ENCODE measurements at places on chromosomes 6 and 20.

GRCh38 chr6:11976489-11976888, 35.6 kb upstream of the HIVEP1 start:
- DNase-seq = no peak

GRCh38 chr6:3278691-3279090, 19.9 kb downstream of the PSMG4 start:
- DNase-seq = no peak

DNA sequence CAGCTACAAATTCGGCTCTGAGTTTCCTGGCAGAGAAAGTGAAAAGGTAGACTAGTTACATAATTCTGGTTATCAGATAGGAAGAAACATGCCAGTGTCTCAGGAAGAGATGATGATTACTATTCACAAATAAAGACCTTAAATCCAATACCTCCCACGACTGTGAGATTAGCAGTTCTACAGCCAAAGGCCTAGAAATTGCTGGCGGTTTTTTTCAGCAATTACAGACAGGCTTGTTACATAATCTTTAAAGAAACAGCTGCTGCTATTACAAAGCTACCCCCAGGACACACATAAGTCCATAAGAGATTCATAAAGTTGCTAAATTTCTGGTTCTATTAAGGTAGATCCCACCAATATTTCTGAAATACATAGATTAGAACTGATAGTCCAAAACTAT, 40.2 kb downstream of the PIGU start:
- no peak for DNase-seq

DNA sequence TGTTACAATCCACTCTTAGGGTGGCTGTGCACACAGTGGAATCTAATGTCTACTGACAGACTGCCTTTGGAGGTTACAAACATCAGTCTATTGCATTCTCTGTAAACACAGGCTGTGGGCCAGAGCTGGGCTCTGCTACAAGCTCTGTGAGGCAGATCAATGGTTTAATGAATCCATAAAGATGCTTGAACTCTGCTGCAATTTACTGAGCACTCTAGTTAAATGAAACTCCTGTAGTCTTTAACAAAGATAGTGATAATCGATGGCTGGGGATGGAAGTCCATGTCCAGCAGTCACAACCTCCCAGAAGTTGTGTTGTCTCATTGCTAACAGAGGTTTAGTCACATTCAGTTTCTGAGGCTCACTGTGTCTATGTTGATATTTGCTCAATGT, 50.5 kb downstream of the SOBP start:
- no peak for DNase-seq

- DNase-seq = peak; percentile 49
Observed at GRCh38 chr6:69866351-69866769, at the start of gene COL19A1. COL19A1 (plus strand) TSS chr6:69866556; CDS start chr6:69879568, 13,012 bp downstream.

DNA sequence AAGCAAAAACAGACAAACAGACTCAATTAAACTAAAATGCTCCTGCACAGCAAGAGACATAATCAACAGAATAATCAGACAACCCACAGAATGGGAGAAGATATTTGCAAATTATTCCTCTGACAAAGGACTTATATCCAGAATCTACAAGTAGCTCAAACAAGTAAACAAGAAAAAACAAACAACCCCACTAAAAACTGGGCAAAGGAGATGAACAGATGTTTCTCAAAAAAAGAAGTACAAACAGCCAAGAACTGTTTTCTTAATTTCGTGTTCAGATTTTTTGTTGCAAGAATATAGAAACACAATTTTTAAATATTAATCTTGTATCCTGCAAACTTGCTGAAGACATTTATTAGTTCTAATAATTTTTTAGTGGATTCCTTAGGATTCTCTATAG, 274.1 kb downstream of the BCKDHB start:
- no peak for DNase-seq

GRCh38 chr6:113094779-113095178, 747.6 kb downstream of the RFPL4B start:
- DNase-seq = no peak

- DNase-seq = no peak
Observed at GRCh38 chr6:143775336-143775735, 67.8 kb upstream of the LTV1 start.

DNA sequence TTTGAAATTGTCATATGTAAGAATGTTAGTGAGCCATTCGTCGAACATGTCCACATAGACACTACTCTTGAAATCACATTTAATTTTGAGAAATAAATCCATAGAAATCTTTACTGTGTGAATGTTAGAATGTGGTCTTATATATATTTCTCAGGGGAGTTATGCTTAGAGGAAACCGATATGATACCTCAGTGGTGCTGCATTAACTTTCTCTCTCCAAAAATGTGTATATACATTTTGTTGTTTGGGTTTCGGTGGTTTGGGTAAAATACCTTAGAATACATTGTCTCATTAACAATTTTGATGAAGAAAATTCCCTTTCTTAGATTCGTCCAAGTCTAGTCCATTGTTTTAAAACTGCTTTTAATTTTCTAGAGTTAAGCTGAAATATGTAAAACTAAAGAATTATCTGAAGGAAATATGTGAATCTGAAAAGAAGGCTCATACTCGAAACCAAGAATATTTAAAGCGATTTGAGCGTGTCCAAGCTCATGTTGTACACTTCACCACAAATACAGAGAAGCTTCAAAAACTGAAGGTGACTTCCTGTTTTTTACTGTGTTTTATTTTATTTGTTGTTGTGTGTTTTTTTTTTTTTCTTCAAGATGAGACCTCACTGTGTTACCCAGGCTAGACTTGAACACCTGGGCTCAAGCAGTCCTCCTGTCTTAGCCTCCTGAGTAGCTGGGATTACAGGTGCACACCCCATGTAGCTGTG, 10.3 kb downstream of the KIZ start:
- no peak for DNase-seq

DNA sequence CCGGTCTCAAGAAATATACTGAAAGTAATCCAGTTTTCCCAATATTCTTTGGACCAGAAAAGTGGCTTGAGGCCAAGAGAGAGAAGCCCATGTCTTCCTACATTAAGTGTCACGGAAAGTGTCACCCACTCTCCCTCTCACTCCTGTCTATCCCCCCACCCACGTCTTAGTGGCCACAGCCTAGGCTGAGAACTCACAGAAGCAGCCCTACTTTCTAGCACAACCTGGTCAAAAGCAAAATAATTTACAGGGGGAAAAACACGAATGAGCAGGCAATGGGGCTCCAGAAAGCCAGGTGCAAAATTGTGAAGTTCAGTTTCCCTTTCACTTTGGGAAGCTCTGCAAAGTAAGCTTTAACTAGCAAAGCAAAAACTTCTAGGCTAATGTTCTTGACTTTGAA, 118.0 kb downstream of the OPRM1 start:
- DNase-seq = no peak

DNA sequence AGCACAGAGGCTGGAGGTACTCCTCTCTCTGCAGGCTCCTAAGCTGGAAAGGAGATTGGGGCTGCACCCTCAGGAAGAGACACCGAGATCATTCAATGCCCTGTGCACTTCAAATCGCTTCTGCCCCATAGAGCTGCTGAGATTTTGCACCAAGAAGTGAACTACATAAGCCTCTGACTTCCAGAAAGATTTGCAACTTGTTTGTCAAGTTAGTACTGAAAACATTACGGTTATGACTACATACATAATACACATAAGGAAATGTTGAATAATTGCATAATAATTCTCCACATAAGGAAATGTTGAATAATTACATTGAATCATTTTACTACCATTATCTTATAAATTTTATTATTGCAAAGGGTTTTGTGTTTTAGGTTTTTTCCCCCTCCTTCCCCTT, 120.3 kb upstream of the SASH1 start:
- DNase-seq = no peak

GRCh38 chr20:25048519-25048952, 9.4 kb downstream of the ACSS1 start:
- DNase-seq = peak; percentile 32

DNA sequence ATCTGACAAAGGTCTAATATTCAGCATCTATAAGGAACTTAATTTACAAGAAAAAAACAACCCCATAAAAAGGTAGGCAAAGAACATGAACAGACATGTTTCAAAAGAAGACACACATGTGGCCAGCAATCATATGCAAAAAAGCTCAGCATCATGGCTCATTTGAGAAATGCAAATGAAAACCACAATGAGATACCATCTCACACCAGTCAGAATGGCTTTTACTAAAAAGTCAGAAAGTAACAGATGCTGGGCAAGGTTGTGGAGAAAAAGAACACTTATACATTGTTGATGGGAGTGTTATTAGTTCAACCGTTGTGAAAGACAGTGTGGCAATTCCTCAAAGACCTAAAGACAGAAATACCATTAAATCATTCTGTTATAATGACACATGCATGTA, 289.9 kb upstream of the MMS22L start:
- no peak for DNase-seq

GRCh38 chr6:39209911-39210310, 19.4 kb downstream of the KCNK5 start:
- DNase-seq = no peak

DNA sequence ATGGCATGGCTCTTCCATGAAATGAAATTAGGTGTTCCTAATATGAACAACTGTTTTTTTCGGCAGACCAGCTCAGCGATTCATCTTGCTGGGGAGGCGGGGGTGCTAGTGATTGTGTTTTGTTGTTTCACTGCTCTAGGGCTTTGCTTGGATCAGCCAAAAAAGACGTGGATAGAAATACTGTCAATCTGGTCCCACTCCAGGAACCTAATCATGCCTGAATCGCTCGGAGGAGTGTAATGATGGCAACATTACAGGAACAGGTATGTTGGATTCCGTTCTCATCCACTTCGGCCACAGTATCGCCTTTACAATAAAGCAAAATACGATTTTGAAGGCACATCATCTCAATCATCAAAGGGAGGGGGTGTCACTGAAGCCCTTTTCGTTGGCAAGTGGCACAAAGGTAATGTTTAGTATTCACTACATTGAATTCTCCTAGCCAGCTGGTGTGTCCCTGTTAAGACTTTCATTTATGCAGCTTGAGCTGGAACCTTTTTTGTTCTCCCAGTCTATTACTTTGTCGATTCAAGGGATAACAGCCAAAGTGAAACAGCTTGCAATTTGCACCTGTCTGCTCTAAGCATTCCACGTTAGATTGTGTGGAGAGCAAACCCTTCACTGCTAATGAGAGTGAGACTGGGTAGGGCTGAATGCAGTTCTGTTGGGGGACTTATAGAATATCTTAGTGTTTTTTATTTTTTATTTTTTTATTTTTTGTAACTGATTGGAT, 477.7 kb downstream of the TFAP2A start:
- DNase-seq = no peak

DNA sequence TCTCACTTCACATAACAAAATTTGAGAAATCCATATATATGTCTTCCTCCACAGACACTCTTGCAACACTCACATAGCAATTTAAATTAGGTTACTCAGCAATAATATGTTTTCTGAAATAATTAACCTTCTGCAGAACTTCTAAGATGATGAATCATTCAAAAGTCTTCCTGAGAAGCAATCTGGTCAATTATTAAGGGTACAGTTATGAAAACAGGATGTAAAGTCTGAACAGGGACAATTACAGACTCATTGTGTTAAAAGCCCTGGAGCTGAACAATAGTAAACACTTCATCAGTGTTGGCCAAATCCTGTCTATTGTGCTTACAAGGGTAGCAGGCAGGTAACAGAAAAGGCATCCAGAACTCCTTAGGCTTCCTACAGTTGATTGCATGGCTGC, 75.4 kb downstream of the FILIP1 start:
- DNase-seq = no peak

GRCh38 chr6:138572167-138572875, 73.0 kb upstream of the NHSL1 start:
- peak; percentile 81 for DNase-seq

- no peak for DNase-seq
Observed at GRCh38 chr6:148739822-148740128, 7.1 kb upstream of the UST start.

GRCh38 chr20:46681032-46681854, 8.0 kb downstream of the TP53RK start:
- DNase-seq = peak; percentile 77

- DNase-seq = no peak
Observed at GRCh38 chr20:15375836-15376235, 1038.4 kb upstream of the FLRT3 start.

DNA sequence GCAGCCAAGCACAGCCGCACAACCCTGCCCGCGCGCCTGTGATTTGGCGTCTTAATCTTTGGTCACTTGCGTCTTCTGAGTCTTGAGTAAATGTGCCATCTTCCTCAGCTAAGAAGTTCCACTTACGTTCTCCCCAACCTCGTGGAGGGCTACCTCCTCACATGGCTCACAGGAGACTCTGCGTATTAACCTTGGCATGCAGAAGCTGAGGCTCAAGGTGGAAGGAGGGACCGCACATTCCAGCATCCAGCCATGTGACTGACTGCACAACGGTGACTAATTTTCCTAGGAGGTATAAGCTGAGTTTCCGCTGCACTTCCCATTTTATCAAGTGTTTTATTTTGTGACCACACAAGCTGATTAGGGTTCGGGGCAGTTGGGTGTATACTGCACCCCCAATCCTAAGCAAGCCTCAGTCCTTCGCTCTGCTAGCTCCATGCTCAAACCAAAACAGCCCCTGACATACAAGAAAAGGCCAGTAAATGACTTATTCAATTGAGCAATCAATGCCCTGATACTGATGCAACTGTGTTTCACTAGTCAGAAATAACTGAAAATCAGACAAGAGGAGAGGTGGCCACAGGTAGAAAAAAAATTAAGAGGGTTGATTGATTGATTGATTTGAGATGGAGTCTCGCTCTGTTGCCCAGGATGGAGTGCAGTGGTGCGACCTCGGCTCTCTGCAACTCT, 7.0 kb downstream of the BEND3 start:
- no peak for DNase-seq

DNA sequence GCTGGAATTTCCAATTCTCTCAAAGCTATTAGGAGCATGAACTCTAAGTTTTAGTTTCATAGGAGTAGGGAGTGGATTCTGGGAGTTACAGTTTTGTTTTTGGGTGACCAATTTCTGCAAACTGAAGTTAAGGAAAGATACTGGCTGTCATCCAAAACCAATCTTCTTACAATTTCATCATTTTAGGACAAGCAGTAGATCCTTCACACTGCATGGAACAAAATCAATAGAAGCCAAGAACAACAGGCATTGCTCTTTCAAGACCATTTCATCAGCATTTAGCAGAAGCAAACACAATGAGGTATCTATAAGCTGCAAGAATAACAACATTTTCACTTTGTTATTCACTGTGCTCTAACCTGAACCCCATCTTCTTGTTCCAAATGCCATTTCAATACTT, 173.0 kb downstream of the GMDS start:
- DNase-seq = no peak

DNA sequence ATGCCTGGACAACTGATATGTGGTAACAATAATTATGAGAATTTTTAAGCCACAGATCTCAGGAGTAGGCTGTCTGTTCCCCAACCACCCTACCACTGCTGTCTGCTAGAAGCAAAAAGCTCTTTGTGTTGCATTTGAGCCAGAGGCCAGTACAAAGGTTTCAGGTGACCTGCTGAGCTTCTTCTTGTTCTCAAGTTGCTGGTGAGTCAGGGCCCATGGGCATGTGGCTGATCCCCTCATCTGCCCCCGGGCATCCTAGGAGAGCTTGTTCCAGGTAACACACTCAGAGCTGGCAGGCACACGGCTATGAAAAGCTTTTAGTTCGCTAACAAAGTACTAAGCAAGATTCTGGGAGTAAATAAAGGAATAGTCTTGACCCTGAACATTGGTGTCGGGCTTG, 285.3 kb downstream of the CDC5L start:
- DNase-seq = no peak
